Dermis lymphatic vessel endothelial cell (primary cell): ENCODE measurements at places on chromosomes 1 and 21. TPM values are rescaled to one million over a fixed set of nuclear protein-coding genes. Genes with fewer than 3 reads are reported as not detected.

Gene CFAP141
- total RNA-seq, result not detected in 2 replicates

Gene ECM1
- 0.09 and 0.11 TPM in 2 replicates for total RNA-seq

Gene NEK2
- total RNA-seq, result 3.3 and 4.5 TPM in 2 replicates

Gene KCNJ15
- total RNA-seq, result 1.1 and 2.1 TPM in 2 replicates

Gene RBM11
- total RNA-seq, result not detected in 2 replicates
